ENCODE measurements at places on chromosomes 1 and 21.

DNA sequence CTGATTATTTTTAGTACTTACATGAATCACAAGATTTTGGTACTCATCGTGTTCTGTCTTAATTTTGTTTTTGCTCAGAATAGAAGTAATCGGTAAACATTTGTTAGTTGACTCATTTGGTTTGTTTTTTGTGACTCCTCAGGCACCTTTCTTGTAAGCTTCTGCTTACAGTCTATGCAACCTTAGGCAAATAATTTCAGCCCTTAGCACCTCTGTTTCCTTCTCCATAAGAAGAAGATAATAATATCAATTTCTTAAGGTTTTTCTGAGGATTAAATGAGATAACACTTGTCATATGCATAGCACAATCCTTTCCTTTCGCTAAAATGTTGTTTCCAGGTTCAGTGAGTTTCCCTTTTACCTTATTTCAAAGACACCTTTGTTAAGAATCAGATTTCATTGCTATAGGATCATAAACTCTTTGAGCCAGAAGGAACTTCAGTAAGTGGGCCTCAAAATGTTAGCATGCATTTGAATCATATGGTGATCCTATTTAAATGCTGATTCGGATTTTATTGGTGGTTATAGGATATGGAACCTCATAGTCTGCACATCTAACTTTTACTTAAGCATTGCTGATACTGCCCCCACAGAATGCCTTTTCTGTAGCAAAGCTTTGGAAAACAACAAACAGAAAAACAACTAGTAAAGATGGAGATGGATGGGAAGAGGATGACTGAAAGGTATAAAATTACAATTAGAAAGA is 272.7 kb upstream of the CACYBP start:
- DNase-seq = no peak

DNA sequence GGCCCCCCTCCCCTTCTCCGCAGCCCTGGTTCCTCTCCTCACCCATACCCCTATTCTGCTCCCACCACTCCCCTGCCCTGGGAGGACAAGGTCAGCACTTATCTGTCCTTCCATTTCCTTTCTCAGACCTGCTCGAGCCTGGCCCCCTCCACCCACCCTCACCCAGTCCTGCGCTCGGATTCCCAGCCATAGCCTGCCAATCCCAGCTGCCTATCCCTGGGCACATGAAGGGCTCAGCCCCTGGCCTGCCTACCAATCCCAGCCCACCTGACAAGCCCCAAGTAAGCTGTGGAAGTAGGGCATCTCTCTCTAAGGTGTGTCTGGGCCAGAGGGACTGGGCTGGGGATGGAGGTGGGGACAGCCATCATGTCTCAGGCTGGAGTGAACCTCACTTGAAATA is 5.4 kb downstream of the BLACAT1 start:
- DNase-seq = no peak

GRCh38 chr1:34746785-34747637 is 7.8 kb upstream of the GJB5 start:
- no peak for DNase-seq

DNA sequence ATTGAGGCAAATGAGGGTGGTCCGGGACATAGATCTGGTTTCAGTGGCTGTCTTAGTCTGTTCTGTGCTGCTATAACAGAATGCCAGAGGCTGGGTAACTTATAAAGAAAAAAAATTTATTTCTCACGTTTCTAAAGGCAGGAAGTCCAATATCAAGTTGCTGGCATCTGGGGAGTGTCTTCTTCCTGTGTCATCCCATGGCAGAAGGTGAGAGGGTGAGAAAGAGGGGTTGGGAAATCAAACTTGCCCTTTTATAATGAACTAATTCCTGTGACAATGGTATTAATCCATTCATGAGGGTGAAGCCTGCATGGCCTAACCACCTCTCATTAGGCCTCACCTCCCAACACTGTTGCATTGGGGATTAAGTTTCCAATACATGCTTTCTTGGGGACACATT is 3.7 kb upstream of the FGGY start:
- DNase-seq = no peak

- DNase-seq = no peak
Measured at GRCh38 chr1:35350872-35351271, 82.4 kb downstream of the ZMYM4 start.

DNA sequence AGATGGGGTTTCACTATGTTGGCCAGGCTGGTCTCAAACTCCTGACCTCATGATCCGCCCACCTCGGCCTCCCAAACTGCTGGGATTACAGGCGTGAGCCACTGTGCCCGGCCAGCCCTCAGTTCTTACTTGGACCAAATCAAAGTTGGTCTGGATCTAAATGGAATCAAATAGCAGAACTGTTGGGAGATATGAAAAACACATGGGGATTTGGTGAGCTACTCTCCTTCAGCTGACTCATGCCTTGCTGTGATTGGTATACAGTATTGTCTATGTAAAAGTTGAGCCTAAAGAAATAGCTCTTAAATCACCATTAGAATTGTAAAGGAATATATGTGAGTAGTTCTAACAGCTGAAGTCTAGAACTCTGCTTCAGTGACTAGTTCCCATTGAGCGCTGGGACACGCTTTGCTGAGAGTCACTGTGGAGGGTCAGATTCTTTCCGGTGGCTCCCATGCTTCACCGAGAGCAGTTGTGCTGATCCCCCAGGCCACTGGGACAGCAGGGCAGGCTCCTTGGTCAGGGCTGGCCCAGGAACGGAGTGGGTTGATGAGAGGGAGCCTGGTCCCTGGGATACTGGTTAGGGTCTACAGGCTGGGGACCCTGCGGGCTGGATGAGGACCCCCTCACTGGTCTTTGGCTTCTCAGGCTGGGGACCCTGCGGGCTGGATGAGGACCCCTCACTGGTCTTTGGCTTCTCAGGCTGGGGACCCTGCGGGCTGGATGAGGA is 14.0 kb downstream of the PKNOX1 start:
- no peak for DNase-seq

- no peak for DNase-seq
Measured at GRCh38 chr1:198809247-198809646, 170.4 kb downstream of the PTPRC start.

DNA sequence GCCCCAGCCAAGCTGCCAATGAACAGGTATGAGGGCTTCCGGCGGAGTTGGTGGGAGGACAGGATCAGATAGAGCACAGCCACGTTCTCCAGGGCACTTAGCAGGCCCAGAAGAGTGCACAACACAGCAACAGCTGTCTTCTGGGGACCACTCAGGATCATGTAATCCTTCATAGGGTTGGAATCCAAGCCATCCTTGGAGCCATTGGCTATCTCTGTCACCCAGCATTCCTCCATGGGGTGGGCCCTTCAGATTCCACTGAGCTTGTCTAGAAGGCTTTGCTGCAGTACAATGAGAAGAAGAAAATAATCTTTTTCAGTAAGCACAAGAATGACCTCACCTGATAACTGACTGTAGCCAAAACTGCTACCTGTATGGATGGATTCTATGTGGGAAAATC is 7.3 kb upstream of the FUCA1 start:
- no peak for DNase-seq

DNA sequence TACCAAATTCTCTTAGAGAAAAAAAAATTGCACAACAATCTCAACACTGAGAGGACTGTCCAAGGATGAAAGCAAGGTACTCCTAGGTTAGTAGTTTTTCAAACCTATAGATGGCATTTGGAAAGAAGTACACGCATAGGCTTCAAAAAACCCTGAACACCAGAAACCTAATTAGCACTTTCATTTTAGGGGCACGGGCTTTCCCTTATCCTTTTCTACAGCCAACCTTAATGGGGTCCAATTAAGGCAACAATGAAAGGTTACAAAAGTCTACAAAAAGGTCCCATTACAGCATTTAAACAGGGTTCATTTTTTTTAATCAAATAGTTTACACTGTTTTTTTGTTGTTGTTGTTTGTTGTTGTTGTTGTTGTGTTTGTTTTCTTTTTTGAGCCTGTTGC is 6.2 kb downstream of the KDM5B start:
- DNase-seq = no peak
